ENCODE measurements at places on chromosomes 3 and 15.

DNA sequence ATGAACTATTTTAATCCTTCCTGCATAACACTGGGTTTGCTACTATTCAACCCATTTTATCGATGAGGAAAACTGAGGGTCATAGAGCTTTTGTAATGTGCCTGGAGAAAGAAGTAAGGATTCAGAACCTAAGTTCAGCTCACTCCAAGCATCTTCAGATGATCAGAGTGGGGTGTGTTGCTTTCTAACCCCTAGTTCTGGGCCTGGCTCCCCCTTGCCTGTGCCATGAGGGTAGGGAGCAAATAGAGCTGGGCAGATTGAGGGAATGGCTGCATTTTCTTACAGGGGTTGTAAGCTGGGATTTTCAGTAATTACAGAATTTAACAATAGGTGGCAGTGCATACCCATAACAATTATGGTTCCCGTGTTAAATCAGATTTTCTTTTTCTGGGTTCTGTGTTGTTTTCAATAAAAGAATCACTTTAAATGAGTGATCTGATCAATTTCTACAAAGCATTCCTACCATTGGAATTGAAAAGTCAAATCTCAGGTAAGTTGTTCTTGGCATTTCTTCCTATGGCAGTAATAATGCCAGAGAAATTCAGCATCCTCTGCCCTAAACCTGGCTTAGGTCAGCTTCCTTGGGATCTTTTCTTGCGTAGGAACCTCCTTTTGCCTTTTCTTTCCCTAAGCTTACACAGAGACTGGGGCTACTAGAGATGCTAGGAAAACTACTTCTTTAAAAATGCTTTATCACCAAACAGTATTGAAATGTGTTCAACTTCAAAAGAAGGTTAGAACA lies 103.8 kb upstream of the IL12A start:
- peak; percentile 39 for DNase-seq

DNA sequence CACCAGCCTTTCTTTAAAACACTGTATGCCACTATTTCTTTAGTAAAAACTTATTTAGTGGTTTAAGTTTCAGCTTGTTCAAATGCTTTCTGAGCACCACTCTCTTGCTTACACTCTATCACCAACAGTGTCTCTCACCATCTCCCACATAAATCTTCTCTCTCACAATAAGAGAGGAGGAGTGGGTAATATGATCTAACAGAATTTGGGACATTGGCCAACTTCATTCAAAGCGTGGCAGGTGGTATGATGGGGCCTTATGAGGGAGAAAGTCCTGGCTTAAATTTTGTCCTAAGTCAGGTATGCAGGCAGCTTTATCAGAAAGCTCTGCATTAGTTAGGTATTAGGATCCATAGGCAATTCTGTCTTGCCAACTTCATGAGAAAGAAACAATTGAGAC lies 1132.5 kb downstream of the TUSC7 start:
- DNase-seq: no peak

DNA sequence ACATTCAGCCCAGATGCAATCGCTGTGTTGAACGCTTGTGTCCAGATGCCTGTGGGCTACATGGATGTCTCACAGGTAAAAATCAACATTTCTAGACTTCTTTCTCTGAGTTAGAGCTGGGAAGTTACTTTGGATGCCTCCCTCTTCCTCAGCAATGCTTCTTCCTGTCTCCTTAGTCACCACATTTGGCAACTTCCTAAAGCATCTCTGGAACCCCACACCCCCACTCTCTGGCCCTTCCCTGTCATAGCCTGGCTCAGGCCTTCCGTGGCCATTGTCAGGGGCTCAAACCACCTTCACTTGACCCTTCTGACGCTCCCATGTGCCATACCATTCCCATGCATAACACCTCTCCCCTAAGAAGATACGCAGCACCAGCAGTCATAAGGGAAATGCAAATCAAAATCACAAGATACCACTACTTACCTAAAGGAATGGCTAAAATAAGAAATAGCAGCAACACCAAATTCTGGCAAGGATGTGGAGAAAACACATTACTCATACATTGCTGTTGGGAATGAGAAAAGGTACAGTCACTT lies 21.6 kb upstream of the RGMA start:
- no peak for DNase-seq

DNA sequence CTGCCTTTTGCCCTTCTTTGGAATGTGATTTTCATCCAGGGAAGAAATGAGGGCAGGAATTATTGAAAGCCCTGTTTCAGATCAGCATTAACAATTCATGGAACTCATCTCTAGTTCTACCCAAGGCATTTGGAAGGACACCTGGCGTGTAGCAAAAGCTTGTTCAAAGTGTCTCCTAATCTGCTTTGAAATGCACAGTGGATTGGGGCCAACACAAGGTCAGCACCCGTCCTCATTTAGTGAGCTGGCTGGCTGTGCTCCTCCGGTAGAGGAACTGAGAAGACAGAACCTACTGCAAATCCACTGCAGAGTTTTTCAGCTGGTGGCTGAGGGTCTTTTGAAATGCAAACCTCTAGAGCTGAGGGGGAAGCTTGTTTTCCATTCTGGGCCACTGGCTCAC lies 141.6 kb upstream of the STT3B start:
- DNase-seq: peak; percentile 21

- no peak for DNase-seq
Observed at GRCh38 chr3:185924375-185924774, 13.4 kb downstream of the TRA2B start.

GRCh38 chr3:27575499-27575898 lies 91.3 kb upstream of the SLC4A7 start:
- DNase-seq: no peak

Measured in GM12864 (cell line).